H1 (cell line): ENCODE measurements at places on chromosomes 3 and 15.
A peak's percentile ranks its signal among the peaks of the same experiment; 100 is the strongest.

DNA sequence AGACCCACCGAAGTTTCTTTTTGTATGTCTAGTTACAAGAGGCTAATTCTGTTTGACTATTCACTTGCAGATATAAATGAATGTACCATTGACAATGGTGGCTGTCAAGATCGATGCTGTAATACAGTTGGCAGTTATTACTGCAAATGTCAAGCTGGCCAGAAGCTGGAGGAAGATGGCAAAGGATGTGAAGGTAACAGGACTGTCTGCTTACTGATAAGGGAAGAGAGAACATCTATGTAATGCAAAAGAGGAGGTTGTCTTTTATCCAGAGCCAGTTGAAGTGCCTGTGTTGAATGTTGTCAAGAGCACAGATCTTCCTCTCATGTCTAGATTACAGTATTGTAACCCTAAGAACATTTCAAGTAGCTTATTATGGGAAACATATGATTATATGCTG, 549.5 kb upstream of the GOLIM4 start:
- no peak overlapping the region for H3K4me3 ChIP-seq
- H3K27me3 ChIP-seq: no peaks in the 10 kb centered on the region
- no peaks in the 10 kb centered on the region for H3K36me3 ChIP-seq
- no peak for DNase-seq
- H3K4me1 ChIP-seq: no peaks in the 10 kb centered on the region

GRCh38 chr3:14126017-14126886, 1.4 kb downstream of the TMEM43 start:
- H3K36me3 ChIP-seq: peaks cover 18% of the 10 kb centered on the region
- no peaks in the 10 kb centered on the region for H3K27me3 ChIP-seq
- DNase-seq: peak; percentile 19
- peaks cover 14% of the 10 kb centered on the region for H3K4me1 ChIP-seq

DNA sequence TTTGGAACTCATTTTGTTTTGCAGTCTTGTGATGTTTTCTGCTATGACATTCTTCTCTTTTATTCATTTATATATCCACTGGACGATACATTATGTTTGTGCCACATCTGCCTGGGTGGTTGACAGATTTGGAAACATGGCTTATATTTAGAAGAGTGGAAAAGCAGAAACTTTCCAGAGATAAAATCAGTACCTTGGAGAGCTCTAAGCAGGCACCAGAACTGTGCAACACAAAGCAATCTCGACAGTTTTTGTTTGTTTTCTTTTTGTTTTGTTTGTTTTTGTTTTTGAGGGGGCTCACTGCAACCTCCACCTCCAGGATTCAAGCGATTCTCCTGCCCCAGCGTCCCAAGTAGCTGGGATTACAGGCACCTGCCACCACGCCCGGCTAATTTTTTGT, 45.5 kb downstream of the SYN2 start:
- DNase-seq: no peak
- no peaks in the 10 kb centered on the region for H3K36me3 ChIP-seq
- 0 out of 2 replicates have a peak, but pooled peaks cover 3% of the 10 kb centered on the region for H3K4me1 ChIP-seq

GRCh38 chr3:36558961-36559360, 178.7 kb downstream of the STAC start:
- no peak for DNase-seq
- H3K36me3 ChIP-seq: no peaks in the 10 kb centered on the region
- H3K4me3 ChIP-seq: no peak overlapping the region
- no peaks in the 10 kb centered on the region for H3K4me1 ChIP-seq
- H3K27ac ChIP-seq: no peak overlapping the region

GRCh38 chr15:58489289-58490085, 57.7 kb downstream of the LIPC start:
- H3K36me3 ChIP-seq: no peaks in the 10 kb centered on the region
- no peaks in the 10 kb centered on the region for H3K4me1 ChIP-seq
- no peak overlapping the region for H3K4me3 ChIP-seq
- no peaks in the 10 kb centered on the region for H3K27me3 ChIP-seq
- DNase-seq: no peak
- H3K27ac ChIP-seq: no peak overlapping the region

DNA sequence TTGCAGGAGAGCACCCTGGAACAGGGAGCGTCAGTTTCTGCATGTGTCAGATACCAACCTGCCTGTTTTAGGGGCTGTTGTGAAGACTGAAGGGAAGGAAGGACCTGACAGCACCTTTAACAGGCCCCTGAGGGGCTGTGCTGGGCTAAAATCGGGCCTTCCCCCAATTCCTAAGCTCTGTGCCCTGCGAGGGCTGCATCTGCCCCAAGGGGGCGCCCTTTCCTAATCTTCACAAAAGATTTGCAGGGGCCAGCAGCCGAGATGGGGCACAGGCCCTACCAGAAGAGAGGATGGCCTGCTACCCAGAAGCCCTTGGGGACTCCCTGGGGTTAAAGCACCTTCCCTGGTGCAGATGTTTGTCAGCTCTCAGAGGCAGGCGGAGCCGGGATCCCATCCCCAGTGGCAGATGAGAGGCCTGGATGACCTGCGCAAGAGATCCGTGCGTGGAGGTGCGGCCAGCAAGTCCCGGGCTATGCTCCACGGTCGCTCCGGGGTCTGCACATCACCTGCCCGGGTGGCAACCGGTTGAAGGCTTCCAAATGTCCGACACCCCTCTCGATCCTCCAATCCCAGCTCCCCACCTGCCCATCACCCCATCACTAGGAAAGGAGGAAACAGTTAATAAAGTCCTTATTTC, 53.6 kb downstream of the RHCG start:
- no peak overlapping the region for H3K4me3 ChIP-seq
- peaks cover 14% of the 10 kb centered on the region for H3K4me1 ChIP-seq
- no peaks in the 10 kb centered on the region for H3K36me3 ChIP-seq

DNA sequence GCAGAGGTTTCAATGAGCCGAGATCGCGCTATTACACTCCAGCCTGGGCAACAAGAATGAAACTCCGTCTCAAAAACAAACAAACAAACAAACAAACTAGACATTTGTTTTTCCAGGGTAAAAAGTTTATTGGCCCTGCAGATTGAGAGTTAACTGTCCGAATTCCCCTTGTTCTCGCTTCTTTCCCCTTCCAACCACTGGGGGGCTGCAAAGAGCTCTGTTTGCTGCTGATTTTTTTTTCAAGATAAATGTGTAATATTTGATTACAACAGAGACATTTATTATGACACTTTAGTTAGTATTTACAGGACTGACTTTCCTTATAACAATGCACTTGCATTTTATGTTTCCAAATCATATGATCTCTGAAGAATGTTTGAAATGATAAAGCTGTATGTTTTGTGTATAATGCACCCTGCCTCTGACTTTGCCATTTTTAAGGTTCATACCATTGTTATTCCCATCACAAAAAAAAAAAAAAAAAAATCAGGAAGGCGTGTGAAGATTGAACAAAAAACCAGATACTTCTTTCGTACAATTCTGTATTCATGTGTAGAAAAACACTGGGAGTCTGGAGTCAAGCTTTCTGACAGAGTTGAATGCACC, 2.8 kb downstream of the CLSTN2 start:
- H3K27me3 ChIP-seq: peaks cover 30% of the 10 kb centered on the region
- H3K4me3 ChIP-seq: no peak overlapping the region
- no peak overlapping the region for H3K27ac ChIP-seq

- no peak overlapping the region for H3K27ac ChIP-seq
- H3K4me3 ChIP-seq: no peak overlapping the region
- peaks cover 3% of the 10 kb centered on the region for H3K4me1 ChIP-seq
- no peaks in the 10 kb centered on the region for H3K36me3 ChIP-seq
Measured at GRCh38 chr15:83698294-83698693, 44.4 kb downstream of the ADAMTSL3 start.

- no peak overlapping the region for H3K27ac ChIP-seq
- H3K4me1 ChIP-seq: peaks cover 2% of the 10 kb centered on the region
- H3K36me3 ChIP-seq: no peaks in the 10 kb centered on the region
- DNase-seq: no peak
- H3K4me3 ChIP-seq: no peak overlapping the region
Measured at GRCh38 chr3:130853581-130853980, 40.3 kb upstream of the ATP2C1 start.

DNA sequence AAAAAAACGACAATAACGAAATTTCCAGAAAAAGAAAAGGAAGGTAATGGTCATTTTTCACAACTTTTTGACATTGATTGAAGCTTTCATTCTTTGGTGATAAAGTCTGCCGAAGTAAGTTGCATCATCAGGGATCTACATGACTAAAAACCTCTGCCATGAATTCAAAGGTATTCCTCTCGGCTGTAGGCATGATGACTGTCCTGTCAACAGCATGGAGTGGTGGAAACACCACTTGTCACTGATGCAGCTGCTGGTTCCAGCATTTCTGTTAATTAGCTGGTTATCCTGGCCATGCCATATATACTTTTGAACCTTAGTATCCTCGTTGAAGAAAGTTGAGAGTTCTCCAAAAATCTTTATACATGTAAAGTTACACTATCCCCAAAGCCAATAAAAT, 859.0 kb upstream of the ARPP21 start:
- no peak for DNase-seq
- no peak overlapping the region for H3K4me3 ChIP-seq
- H3K27ac ChIP-seq: no peak overlapping the region
- no peaks in the 10 kb centered on the region for H3K4me1 ChIP-seq

DNA sequence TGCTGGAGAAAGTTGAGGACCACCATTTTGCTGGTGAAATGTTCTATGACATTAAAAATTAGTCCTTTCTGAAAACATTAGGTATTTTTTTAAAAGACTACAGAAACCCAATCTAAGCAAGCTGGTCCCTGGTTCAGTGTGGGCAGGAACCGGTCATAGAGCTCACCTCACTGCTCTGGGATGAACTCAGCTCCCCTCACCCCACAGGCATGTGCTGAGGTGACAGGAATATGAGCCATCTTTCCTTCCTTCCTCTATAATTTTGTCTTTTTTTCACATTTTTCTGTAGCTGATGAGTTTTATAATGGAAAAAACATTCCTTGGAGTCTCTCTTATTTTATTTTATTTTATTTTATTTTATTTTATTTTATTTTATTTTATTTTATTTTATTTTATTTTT, 8.2 kb upstream of the LRRC15 start:
- H3K27ac ChIP-seq: no peak overlapping the region
- H3K4me3 ChIP-seq: no peak overlapping the region
- no peaks in the 10 kb centered on the region for H3K36me3 ChIP-seq
- DNase-seq: no peak
- H3K4me1 ChIP-seq: peaks cover 2% of the 10 kb centered on the region

DNA sequence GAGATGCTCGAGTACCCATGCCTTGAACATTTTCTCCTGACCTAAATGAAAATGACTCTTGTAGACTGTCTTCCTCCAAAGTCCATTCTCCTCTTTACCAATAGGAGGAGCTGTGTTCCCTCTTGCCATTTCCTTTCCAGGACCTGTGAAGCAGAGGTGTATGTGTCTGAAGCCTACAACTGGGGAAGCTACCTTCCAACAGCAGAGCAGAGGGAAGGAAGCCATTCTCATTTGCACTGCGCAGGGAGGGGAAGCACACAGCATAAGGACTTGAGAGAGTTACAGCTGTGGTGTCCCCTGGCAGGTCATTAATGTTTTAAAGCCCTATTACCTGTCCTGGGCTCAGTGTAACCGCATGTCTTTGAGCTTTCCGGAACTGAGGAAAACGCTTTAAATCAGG, 38.7 kb downstream of the HSPBAP1 start:
- no peaks in the 10 kb centered on the region for H3K4me1 ChIP-seq
- no peak overlapping the region for H3K4me3 ChIP-seq
- H3K36me3 ChIP-seq: peaks cover 7% of the 10 kb centered on the region
- H3K27ac ChIP-seq: no peak overlapping the region
- H3K27me3 ChIP-seq: no peaks in the 10 kb centered on the region

DNA sequence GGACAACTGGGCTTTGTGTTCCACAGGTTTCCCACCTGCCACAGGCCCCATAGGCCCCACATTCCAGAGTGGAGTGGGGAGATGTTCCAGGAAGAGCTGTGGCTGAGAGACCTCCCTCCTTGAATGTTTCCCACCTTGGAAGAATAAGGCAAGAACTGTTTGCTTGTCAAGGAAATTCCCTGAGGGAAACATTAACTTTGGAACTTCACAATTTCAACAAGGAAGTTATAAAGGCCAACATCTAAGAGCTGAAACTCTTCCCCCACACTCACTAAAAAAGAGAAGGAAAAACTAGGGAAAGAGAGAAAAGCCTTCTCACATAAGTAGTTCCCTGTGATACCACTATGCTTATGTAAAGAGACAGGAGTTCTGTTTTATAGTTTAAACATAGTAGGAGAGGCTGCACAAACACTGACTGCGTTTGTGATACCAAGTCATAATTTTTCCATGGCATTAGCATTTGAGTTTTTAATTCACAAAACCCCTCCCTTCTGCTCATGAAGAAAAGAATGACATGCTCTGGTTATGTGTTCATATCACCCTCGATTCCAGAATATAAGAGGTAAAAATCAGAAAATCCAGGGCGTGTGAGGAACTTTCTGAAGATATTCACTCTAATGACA, 39.8 kb upstream of the SPRED1 start:
- H3K27ac ChIP-seq: no peak overlapping the region
- no peak for DNase-seq
- no peaks in the 10 kb centered on the region for H3K36me3 ChIP-seq
- no peaks in the 10 kb centered on the region for H3K27me3 ChIP-seq
- H3K4me1 ChIP-seq: no peaks in the 10 kb centered on the region

- no peak for DNase-seq
- H3K4me3 ChIP-seq: no peak overlapping the region
- H3K36me3 ChIP-seq: no peaks in the 10 kb centered on the region
- no peaks in the 10 kb centered on the region for H3K27me3 ChIP-seq
- no peaks in the 10 kb centered on the region for H3K4me1 ChIP-seq
Measured at GRCh38 chr3:148319161-148319915, 378.4 kb upstream of the AGTR1 start.

GRCh38 chr3:107092121-107092520, 285.1 kb upstream of the CCDC54 start:
- H3K27me3 ChIP-seq: no peaks in the 10 kb centered on the region
- no peak for DNase-seq
- no peaks in the 10 kb centered on the region for H3K4me1 ChIP-seq
- no peak overlapping the region for H3K27ac ChIP-seq
- H3K4me3 ChIP-seq: no peak overlapping the region
- H3K36me3 ChIP-seq: no peaks in the 10 kb centered on the region
